ENCODE measurements at places on chromosomes 4 and X.

GRCh38 chrX:119015407-119016237, 41.2 kb downstream of the LONRF3 start:
- peak; percentile 73 for DNase-seq

DNA sequence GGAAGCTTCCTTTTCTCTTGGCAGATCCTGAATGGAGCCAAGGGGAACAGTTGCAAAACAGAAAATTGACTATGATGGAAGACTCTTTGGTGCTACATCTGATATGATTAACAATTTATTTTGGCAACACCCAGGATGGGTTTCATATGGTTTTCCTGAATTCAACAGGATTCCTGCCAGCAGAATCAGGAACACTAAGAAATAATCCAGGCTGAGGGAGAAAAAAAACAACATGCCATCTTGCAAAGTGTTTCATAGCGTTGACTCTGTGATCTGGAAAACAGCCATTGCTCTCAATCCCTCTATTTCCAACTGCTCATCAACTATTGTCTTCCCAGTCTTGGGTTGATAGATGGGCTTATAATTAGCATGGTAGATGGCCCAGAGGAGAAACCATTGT, 303.8 kb upstream of the KLF3 start:
- DNase-seq, result no peak

GRCh38 chr4:185167234-185167633, 24.2 kb downstream of the SLC25A4 start:
- DNase-seq, result no peak

- no peak for DNase-seq
These were observed 238.2 kb downstream of the C4orf33 start for GRCh38 chr4:129334136-129334535.

DNA sequence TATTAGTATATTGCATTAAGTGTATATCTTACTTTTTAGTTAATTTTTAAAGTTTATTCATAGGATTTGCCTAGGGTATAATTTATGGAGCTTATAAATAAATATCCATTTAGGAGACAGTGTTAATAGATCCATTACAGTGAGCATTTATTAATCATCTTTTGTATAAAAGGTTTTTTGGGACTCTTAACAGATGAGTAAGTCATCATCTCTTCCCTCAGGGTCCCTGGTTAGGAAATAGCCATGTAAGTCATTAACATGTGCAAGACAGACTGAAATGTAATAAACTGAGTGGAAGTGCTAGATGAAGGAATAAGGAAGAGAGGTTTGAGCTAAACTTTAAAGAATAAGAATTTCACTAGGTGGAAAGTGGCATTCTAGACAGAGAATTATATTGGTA, 69.2 kb downstream of the PAQR3 start:
- DNase-seq, result no peak

DNA sequence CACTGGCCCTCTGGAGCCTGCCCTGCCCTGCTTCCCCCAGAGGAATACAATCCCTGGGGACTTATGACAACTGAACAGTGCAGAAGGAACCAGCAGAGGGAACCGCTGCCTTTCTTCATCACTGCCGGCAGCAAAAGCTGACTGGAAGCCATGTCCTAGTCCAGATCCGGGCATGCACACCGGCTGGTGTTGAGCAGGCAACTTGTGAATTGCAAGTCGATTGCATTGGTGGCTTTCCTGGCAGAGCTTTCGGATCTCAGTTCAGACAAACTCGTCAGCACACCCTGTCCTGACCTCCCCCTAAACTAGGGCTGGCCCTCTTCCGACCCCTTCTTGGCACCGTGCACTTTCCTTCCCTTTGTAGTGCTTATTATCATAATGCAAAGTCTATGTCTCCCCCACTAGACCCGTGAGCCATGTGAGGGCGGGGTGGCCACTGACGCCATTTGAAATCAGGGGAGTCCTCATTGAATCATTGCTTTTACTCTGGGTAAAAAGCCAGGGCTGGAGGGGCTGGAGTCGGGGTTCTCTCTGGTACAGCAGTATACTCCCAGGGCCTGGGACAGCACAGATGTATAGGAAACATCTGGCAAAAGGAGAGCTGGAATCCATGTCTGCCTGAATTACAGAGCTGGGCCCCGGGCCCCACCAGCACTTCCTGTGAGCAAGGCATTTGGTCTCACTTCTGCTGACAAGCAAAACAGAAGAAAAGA, 1.8 kb downstream of the ARHGAP4 start:
- DNase-seq, result peak; percentile 60

- no peak for DNase-seq
These were observed 140.1 kb upstream of the TRAM1L1 start for GRCh38 chr4:117225471-117225870.

- no peak for DNase-seq
These were observed 37.4 kb upstream of the IL1RAPL1 start for GRCh38 chrX:28549838-28550237.

- DNase-seq, result no peak
These were observed 160.1 kb downstream of the PTCHD1 start for GRCh38 chrX:23494741-23495140.

DNA sequence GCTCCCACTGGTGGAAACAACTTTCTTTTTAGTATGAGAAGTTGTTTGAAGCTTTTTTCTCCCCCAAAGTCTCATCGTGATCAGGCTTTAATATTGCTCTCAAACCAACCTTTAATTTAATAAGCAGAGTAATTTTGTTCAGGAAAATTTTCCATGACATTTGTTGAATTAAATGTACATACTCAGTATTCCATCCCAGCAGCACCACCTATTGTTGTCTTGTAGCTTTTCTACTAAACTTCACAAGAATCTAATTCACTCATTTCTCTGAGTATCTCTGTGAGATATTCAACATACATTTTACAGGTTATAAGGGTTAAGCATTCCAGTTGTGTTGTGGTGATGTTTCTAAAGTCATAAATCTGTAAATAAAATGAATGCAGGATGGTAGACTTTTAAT, 218.3 kb upstream of the HAND2 start:
- DNase-seq, result no peak

DNA sequence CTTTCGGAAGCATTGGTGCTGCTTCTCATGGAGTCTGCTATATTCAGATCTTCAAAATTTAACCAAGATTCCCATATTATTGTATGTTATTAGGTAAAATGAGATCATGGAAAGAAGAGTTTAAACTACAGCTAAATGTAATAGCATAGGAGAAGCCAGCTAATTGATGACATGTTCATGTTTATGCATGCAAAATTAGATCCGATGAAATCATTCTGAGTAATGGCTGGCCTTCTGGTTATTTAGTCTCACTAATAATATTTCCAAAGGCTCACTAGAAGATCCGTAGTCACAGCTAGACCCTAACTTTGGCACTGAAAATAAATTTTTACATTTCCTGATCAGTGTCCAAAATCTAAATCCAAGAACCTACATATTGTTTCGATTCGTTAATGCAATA, 19.8 kb upstream of the PHKA2 start:
- no peak for DNase-seq

- no peak for DNase-seq
These were observed 201.7 kb downstream of the NLGN4X start for GRCh38 chrX:6026980-6027379.

GRCh38 chr4:185381288-185382196, 14.2 kb downstream of the LRP2BP start:
- no peak for DNase-seq

- no peak for DNase-seq
These were observed 23.7 kb downstream of the CDS1 start for GRCh38 chr4:84606645-84607044.

DNA sequence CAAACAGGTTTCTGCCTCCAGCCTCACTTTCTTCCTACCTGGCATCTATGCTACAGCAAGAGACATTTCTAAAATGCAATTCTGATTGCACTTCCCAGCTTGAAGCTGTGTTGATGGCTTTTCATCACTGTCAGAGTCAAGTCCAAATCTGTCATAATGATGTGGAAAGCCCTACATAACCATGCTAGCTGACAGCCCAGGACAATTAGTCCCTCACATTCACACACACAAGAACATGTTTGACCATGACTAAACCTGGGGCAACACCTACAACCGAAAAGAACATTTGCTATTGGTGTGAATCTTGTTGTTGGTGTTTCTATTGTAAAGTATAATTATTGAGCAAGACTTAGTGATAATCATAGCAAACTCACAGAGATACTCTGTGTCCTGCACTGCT, 58.2 kb downstream of the PPM1K start:
- DNase-seq, result no peak

- no peak for DNase-seq
These were observed 173.4 kb upstream of the GALNT7 start for GRCh38 chr4:172995161-172995560.

GRCh38 chr4:7828011-7828720, 111.5 kb downstream of the AFAP1 start:
- DNase-seq, result peak; percentile 84

- DNase-seq, result peak; percentile 40
These were observed 648.7 kb upstream of the DIPK2B start for GRCh38 chrX:45849261-45849862.

Data from activated CD4-positive, alpha-beta memory T cell treated with anti-CD3 and anti-CD28 coated beads for 36 hours (primary cell).